DMS53 (cell line): ENCODE measurements at places on chromosomes 11 and 22.

- no peak for DNase-seq
Measured at GRCh38 chr22:30175690-30176288, 70.8 kb downstream of the LIF start.

- no peak for DNase-seq
Measured at GRCh38 chr11:1946812-1947484, at the start of gene MRPL23. Gene MRPL23, plus strand, starts transcription at chr11:1947332. Its CDS starts 31 bp downstream, at chr11:1947363.

GRCh38 chr22:24578355-24579257 is 14.3 kb downstream of the LRRC75B start:
- DNase-seq: peak; percentile 1

DNA sequence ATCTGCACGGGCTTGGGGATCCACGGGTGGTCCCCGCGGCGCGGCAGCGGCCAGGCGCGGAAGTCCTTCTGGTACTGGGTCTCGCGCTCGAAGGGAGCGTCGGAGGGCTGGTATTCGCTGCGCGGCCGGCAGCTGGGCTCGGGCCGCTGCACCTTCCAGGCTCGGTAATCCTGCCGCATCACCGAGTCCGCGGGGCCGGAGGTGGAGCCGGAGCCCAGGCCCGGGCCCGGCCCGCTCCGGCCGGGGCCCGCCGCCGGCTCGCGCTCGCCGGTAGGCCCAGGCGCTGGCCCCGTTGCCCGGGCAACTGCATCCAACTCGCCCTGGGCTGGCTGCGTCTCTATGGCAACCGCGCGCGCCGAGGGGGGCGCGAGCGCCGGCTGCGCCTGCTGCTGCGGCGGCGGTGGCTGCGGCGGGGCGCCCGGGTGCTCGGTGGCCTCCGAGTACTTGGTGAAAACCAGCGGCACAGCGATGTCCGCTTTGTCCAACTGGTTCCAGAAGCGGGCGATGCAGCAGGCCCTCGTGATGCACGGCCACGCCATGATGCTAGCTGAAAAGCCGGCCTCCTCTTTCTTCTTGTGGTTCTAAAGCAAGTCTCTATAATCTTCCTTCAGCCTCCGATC is 897 bp downstream of the MAP6 start:
- DNase-seq: peak; percentile 95

DNA sequence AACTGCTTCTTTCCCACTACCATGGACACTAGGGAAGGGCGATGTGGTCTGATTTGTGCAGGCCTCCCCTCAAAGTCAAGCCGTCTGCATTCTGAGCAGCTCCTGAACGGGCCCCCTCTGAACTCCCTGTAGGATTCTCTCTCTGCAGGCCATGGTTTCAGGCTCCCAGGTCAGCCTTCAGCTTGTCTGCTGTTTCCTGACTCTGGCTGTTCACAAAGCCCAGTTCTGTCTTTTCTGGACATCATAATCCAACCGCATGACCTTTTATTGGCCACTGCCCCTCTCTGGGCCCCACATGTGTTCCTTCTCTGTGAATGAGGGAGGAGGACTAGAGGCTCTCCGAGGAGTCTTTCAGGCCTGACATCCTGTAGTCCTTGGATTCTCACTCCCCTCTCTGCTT is 161.0 kb downstream of the FEZ1 start:
- DNase-seq: no peak

- no peak for DNase-seq
Measured at GRCh38 chr11:130389335-130389935, 39.0 kb downstream of the ADAMTS8 start.

- DNase-seq: no peak
Measured at GRCh38 chr22:31305194-31305593, 12.9 kb upstream of the PIK3IP1 start.

- no peak for DNase-seq
Measured at GRCh38 chr22:33232071-33232470, 173.9 kb upstream of the SYN3 start.

DNA sequence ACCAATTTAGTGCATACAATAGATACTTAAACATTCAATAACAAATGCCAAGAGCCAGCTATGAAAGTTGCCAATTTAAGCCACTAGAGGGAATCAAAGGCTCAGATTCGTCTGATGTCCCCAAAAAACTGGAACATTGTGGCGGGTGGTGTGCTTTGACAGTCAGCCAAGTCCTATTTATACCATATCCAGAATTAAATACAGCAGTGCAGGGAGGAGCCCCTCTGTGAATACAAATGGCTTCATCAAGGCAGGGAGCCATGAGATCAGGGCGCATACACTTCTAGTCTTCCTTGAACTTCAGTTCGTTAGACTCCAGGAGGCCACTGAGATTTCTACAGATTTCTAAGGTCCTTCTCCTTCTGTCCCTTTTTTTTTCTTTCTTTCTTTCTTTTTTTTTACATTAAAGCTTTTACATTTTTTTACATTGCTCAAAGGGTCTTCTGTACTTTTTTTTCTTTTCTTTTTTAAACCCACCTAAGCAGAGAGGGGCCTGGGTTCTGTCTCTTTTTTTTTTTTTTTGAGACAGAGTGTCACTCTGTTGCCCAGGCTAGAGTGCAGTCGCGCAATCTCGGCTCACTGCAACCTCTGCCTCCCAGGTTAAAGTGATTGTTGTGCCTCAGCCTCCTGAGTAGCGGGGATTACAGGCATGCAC is 41.5 kb upstream of the HSPA8 start:
- peak; percentile 80 for DNase-seq

DNA sequence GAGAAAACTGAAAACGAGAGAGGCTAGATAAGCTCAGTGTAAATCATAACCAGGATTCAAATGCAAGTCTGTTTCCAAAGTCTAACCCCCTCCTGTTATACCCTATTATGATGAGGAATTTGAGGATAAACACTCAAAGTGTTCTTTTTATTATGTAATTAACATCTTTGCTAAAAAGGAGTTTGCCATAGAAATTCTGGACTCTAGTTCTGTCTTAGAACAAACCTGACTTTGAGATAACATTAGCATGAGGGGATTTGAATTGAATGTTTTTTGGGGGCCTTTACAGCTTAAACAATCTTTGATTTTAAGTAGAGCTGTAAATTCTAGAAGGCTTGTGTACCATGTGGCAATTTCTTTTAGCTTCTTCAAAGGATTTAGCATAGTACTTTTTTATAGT is 9.5 kb downstream of the C11orf54 start:
- DNase-seq: no peak

- no peak for DNase-seq
Measured at GRCh38 chr11:11227296-11228085, 125.6 kb downstream of the CSNK2A3 start.

GRCh38 chr22:38951734-38952133 is 5.7 kb upstream of the APOBEC3A start:
- no peak for DNase-seq
